ENCODE measurements at places on chromosomes 7 and 10. TPM values are rescaled to one million over a fixed set of nuclear protein-coding genes. Genes with fewer than 3 reads are reported as not detected.

DNA sequence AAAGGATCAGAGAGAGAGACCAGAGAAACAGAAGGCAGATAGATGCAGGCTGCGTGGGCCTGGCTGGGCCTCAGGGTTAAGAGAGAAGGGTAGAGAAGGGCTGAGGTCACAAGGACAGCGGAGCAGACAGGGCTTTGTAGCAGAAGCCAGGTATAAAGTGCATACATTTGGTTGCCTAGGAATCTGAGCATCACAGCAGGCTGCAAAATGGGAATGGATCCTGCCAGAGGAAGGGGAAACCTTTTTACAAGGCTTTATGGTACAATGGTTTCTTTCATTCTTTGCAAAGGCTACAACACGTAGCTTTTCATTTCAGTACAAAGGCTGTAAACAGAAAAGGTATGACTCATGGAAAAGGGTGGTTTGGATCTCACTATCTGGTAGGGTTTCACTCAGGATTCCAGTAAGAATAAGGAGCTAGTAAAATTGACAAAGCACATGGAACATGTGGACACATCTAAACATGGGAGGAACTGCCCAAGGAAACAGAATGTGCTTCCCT lies 275.1 kb downstream of the DOCK4 start:
- DNase-seq: no peak

DNA sequence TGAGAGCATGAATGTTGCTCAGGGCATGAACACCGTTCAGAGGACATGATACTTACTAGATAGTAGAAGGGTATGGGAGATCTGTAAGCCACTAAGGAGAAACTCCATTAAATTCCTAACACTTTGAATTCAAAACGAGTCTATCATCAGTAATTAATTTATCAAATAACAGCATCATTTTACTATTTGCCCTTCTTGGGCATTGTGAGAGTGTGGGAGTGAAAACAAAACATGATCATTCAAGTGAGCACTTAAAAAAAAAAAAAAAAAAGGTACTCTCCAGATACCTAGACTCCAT lies 20.5 kb upstream of the ASB15 start:
- DNase-seq: no peak

The GNG11 gene
- 1.2 TPM for total RNA-seq

The LRRC61 gene
- not detected for total RNA-seq
